ENCODE measurements at places on chromosomes 1 and 21. TPM values are rescaled to one million over a fixed set of nuclear protein-coding genes. Genes with fewer than 3 reads are reported as not detected.
A peak's percentile ranks its signal among the peaks of the same experiment; 100 is the strongest.

DNA sequence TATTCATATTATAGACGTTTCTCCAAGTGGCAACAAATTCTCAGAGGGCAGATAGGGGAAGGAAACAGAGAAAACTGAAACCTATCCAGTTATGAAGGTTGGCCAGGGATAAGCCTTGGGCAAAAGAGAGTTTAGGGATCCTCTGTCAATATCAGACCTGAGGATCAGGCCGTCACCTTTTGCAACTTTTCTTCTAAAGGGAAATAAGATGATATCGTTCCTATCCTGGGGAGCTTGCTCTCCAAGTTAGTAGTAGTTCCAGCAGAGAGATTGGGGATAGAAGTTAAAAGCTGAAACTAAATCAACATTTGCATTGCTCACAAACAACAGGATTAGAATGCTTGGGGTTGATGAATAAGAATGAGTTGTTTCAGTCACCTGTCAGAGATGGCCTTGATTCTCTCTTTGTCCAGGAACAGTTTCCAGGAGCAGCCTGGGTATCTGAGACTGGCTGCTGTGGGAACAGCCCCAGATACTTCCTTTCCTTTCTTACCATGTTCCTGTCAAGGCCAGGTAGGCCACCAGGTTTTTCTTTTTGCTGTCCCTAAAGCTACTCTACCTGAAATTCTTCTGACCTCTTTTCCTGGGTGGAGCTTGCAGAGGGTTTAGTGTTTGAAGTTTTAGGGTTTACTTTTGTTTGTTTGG is 2.5 kb downstream of the RIIAD1 start:
- DNase-seq, result no peak

- peak; percentile 12 for DNase-seq
Observed at GRCh38 chr1:40740039-40740996, 43.3 kb upstream of the KCNQ4 start.

- no peak for DNase-seq
Observed at GRCh38 chr1:103180660-103181059, 72.3 kb upstream of the COL11A1 start.

GRCh38 chr1:7942214-7942921 is 1.7 kb upstream of the TNFRSF9 start:
- peak; percentile 31 for DNase-seq

Gene ESRRG
- polyA plus RNA-seq, result 9.5 TPM

Gene AMY1A
- not detected for polyA plus RNA-seq

Data from small intestine (tissue), 16 donors.